NCI-H146 (cell line): ENCODE measurements at places on chromosomes 12 and 14.

DNA sequence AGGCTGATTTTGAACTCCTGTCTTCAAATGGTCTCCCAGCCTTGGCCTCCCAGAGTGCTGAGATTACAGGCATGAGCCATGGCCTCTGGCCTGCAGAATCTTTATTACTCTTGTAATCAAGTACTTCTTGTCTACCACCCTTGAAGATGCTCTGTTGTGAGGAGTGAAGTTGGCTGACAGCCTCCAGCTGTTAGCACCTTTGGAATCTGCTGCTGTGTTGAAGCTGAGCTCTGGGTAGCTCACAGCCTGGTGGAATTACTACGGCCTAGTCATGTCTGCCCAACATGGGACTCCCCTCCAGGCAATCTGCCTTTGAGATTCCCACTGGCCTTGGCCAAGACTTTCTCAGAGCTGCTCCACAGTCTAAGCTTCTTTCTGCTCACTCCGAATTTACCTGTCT is 5.8 kb upstream of the C12orf75 start:
- DNase-seq: no peak

DNA sequence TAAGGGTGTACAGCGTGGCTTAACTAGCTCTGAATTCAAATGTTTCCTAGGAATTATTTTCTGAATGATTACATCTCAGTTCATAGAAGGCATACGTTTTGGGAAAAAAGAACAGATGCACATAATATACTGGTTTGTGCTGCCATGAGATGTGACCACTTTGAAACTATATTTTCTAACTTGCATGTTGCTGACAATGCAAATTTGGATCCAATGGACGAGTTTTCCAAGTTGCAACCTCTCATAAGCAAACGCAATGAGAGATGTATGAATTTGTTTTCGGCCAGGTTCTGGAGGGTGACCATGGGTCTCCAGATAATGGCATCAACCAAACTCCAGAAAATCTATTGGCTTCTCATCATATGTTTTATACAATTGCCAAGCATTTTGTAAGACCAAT is 1445.4 kb downstream of the AACS start:
- no peak for DNase-seq

DNA sequence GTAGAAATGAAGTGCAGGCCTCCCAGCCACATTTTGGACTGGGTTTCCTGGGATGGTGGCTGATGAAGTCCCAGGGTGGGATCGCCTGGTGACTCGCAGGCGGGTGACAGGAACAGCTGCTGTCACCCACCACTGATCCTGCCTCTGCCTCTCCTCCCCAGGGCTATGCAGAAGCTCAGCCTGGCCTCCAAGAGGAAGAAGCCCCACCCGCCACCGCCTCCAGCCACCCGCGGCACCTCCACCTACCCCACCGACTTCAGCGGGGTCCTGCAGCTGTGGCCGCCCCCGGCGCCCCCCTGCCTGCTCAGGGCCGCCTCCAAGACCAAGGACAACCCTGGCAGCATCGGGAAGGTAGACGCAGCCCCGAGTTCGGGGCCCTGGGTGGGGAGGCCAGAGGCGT is 28.3 kb downstream of the KIF26A start:
- DNase-seq: no peak

- no peak for DNase-seq
These were observed 17.7 kb upstream of the POP5 start for GRCh38 chr12:120598674-120599463.

DNA sequence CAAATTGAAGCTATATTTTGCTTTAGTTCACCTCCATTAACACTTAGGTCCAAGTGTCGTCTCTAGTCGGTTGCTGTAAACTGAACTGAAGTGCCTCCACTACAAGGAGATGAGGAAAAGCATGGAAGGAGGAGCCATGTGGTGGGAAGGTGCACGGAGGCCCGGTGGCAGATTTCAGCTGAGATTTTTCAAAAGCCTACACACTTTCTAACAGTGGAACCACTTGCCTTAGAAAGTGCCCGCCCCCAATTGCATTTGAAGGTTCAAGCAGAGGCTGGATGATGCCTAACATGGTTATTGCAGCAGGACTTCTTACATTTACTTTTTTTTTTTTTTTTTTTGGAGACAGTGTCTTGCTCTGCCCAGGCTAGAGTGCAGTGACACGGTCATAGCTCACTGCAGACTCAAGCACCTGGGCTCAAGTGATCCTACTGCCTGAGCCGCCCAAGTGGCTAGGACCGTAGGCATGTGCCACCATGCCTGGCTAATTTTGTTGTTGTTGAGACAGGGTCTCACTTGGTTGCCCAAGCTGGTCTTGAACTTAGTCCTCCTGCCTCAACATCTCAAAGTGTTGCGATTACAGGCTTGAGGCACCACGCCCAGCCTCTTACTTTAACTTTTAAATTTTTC is 27.6 kb downstream of the EML1 start:
- DNase-seq: no peak

- no peak for DNase-seq
These were observed 24.8 kb downstream of the MUCL1 start for GRCh38 chr12:54879150-54879549.

DNA sequence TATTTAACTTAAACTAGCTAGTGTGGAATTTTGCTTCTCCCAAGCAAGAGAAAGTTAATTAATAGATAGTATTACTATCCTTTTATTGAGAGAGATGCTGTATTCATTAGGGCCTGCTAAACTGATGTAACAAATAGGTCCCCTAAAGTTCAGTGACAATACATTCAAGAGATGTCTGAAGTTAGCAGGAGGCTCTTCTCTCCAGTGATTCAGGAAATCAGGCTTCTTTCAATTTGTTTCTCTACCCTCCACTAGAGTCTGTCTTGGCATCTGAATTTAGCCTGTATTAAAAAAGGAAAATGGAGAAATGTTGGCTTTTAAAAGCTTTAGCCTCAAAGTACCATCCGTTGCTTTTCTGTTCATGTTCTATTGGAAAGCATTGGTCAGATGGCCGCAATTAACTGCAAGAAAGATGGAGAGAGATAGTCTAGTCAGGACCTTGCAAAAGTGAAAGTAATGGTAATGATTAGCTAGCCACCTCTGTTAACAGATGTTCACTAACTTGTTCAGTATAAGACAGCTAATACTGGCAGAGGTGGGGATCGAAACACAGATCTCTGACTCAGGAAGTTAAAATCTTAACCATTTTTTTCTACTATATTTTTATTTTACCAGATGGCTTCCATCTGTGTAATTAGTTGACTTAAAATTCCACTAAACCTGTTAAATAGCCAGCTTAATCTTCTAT is 786.8 kb downstream of the TMTC2 start:
- DNase-seq: no peak

GRCh38 chr14:76348898-76349297 is 27.0 kb upstream of the ESRRB start:
- DNase-seq: no peak

DNA sequence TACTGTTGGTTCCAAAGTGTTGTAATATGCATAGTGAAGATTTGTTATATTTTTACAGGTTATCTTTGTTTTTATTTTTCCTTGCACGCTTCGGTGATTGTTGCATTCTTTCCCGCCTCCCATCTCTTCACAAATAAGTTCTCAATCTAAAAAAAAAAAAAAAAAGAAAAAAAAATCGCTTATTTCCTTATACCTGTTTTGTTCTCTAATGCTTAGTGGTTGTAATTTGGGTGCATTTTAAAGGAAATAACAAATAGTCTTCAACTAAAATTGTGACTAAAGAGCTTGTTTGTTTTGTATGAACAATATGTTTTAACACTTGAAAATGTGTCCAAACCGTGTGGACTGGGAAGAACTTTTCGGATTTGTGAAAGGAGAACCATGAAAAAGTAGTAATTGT is 1.5 kb downstream of the CAND1 start:
- no peak for DNase-seq

DNA sequence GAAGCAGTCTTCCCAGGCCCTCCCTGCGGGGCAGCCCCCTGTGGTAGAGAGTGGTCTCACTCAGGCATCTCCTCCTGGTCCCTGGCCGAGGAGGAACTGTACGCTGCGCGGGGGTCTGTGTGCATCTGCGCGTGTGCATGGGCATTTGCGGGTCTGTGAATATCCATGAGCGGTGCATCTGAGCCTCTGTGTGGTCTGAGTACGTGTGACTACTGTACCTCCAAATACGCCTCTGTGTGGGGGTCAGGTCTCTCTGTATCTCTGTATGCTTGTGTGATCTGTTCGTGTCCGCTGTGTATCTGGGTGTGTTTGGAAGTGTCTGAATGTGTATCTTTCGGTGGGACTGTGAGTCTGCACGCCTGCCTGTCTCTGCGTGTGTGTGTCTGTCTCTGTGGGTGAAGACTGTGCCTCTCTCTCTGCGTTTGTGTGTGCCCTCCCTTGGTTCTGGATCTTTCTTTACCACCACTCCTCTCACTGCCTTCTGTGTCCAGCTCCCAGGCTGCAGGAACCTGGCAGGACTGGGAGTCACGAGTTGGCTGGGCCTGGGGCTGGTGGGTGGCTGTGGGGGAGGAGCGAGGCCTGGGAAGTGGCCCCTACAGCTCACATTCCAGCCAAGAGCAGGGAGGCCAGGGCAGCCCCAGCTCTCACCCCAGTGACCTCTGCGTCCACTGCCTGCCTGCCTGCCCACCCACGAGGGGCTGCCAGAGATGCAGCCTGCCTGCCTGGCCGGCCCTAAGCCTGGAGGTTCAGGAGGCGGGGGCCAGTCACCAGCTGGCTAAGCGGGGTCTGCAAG is 1.1 kb upstream of the PGF start:
- DNase-seq: no peak
